Gastrocnemius medialis (tissue), 4 donors: ENCODE measurements at places on chromosomes 12 and 14. TPM values are rescaled to one million over a fixed set of nuclear protein-coding genes. Genes with fewer than 3 reads are reported as not detected.

HECTD1 gene
- total RNA-seq, result 356 TPM

GRCh38 chr12:47087088-47087688, 7.4 kb upstream of the AMIGO2 start:
- no peak for DNase-seq

LRRC74A gene
- total RNA-seq, result not detected

SAV1 gene
- 31.0 TPM for total RNA-seq

TXNRD1 gene
- 117 TPM for total RNA-seq

- DNase-seq, result no peak
Measured at GRCh38 chr12:90921536-90921935, 33.4 kb downstream of the CCER1 start.

GRCh38 chr14:100827101-100828021, 1.4 kb downstream of the MEG3 start:
- DNase-seq, result no peak

GRCh38 chr12:2295941-2296461, 243.2 kb downstream of the CACNA1C start:
- no peak for DNase-seq

TNFAIP2 gene
- 22.4 TPM for total RNA-seq

DNA sequence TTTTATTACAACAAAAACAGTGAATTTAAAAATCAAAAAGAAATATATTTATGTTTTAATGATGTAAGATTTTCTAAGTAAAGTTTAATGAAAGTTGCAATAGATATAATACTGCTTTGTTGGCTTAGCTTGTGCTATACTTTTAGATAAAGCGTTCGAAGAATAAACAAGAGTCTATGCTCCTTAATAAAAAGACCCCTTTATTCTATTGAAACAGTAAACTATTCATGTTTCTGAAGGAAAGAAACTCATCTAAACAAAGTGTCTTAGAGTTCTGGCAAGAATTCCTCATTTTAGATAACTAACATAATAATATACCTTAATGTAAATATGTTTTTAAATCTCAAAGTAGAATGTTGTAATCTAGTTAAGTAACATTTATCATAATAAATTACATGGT, 179.0 kb downstream of the RASSF9 start:
- DNase-seq, result no peak

DNA sequence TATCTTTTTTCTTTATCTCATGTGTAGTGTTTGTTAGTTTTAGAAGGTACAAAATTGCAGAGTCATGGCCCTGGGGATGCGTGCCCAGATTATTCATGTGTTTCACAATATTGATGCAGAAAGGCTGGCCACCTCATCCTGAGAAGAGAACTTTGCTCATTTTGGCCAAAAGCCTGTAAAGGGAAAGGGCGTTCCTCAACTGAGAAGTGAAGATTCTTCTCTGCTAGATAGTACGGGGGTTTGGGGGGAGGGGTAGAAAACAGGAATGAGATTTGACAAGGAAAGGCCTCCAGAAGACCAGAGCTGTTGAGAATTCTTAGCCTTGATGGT, 1.7 kb downstream of the MGST1 start:
- DNase-seq, result peak; percentile 70

MUCL1 gene
- total RNA-seq, result not detected

- no peak for DNase-seq
Measured at GRCh38 chr12:56358836-56359532, 923 bp downstream of the STAT2 start.

SLC38A1 gene
- total RNA-seq, result 286 TPM

POTEM gene
- not detected for total RNA-seq

DNA sequence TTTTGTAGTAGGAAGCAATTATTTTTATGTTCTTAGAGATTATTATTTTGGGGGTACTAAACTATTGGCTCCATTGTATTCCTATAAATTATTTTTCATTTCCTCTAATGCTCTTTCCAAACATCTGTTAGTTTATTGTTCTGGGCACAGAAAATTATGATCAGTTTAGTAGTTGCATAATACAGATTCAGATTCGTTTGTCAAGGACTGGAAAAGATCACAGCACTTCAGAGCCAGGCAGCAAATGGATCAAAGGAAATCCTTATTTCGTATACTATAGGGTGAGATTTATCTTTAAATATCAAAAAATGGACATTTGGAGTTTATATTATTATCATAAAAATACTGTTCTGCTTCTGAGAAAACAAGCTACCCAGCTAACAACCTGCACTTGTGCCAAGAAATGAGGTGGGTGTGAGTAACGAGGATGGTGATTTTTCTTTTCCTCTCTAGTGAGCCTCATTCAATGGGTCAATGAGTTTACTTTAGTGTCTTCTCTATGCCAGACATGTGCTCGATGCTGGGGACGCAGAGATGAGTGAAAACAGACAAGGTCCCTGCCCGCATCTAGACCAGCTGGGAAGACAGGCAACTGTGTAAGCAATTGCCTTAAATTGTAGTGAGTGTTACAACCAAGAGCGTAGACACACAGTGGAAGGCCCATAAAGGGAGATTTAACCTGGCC, 208.6 kb upstream of the PLXNC1 start:
- no peak for DNase-seq

DNA sequence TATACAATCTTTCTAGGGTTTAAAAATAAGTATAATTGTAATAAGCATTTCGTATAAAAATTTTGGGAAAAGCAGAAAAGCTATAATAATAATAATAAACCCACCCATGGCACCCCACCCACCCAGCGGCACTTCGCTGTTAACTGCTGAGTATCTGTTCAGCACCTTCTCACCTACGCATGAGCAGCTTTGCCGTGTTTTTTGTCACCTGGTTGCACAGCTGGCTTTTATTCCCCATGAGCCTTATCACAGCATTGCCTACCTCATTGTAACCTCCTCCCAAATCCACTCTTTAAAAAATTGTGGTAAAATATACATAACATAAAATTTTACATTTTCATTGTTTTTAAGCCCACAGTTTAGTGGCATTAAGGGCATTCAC, 34.7 kb downstream of the CYP46A1 start:
- DNase-seq, result no peak

HHIPL1 gene
- total RNA-seq, result 0.82 TPM

ACOT4 gene
- 1.2 TPM for total RNA-seq

GRCh38 chr14:97539884-97540283, 742.7 kb downstream of the VRK1 start:
- no peak for DNase-seq

DNA sequence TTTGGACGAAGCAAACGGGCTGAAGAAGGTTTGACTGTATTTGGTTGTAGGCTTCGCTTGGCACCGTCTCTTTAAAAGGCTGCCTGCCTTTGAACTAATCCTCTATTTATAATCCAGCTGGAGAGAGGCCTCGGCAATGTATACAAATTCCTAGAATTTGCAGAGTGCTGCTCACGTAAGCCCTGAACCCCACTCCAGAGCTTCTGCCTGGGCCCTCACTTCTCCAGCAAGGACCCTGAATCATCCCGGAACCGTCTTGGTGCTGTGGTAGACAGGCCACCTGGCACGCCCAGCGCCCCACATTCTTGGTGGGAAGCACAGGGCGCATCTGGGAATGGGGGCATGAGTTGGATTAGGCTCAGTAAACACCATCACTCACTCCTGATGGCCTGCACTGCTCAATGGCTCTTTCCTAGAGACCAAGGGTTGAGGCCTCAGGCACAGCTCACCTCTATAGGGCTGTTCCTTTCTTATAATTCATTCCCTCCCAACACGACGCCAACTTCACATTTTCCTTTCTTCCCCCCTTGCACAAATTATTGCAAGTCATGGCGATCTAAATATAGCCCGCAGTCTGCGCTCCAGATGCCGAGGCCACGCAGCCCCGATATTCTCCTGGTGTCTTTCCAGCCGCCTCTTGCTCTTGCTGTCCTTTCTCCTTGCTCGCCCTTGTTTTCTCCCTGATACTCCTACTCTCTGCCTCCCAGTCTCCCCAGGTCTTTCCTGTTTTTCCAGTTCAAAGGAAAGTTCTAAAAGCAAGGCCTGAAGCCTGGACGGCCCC, 141.0 kb downstream of the ZFP36L1 start:
- DNase-seq, result no peak

GRCh38 chr14:88063811-88064210, 58.9 kb downstream of the GPR65 start:
- DNase-seq, result no peak

LHX5 gene
- total RNA-seq, result not detected

DNA sequence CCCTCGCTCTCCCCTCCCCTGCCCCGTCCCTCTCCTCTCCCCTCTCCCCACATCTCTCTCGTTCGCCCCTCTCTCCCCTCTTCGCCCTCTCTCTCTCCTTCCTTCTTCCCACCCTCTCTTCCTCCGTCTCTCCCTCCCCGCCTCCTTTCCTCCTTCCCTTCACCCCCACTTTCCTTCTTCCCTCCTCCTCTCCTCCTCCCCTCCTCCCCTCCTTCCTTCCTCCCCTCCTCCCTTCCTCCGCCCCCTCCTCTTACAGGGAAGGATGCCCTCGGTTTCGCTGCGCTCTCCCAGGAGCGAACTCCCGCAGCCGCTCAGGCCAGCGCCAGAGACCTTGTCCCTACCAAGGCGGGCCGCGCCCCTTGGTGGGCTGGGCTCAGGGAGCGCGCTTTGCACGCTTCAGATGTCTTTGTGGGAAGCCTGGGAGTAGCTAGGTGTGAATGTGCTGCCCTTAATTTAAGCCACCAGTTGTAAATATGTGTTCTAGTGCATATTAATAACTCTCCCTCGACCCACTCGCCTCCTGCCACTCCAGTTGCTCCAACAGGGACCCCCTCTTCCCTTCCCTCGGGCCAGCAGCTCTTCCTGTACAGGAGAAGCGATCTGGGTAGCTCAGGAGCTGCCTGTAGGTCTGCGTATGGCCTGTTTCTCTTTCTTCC, 13.3 kb upstream of the MAP3K9 start:
- DNase-seq, result no peak

PRH2 gene
- total RNA-seq, result not detected

OVCH1 gene
- total RNA-seq, result 0.10 TPM

CMKLR1 gene
- 5.6 TPM for total RNA-seq
